ENCODE measurements at places on chromosomes 7 and 10.

DNA sequence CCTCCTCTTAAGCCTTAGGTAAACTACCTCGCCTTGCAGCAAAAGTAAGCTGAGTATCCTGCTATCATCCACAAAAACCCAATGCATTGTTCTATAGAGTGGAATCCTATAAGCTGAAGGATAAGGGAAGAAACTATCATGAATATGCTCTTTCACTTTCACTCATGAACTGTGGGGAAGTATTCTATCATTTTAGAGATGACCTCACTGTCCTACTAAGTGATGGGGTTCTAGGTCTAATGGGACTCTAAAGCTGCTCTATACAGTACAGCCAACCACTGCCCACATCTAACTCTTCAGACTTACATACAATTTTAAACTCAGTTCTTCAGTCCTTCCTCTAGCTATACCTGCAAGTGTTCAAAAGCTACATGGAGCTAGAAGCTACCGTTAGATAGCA is 16.2 kb downstream of the MKRN1 start:
- no peak for DNase-seq

GRCh38 chr10:19532411-19532810 is 283.8 kb upstream of the PLXDC2 start:
- no peak for DNase-seq

DNA sequence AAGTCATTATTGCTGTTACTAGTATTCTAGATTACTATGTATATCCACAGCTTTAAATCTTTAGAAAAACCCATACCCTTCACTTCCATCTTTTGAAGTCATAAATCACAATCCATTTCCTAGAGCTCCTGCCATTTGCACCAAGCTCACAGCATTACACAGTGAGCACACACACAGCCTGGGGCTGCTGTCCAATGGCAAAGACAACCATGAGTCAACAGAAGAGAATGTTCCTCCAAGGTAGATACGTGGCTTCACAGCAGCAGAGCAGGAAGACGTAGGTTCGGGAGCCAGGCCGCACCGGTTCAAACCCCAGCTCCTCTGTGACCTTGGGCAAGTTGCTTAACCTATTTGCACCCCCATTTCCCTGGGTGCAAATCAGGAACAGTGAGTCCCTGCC is 234.6 kb downstream of the DIP2C start:
- no peak for DNase-seq

DNA sequence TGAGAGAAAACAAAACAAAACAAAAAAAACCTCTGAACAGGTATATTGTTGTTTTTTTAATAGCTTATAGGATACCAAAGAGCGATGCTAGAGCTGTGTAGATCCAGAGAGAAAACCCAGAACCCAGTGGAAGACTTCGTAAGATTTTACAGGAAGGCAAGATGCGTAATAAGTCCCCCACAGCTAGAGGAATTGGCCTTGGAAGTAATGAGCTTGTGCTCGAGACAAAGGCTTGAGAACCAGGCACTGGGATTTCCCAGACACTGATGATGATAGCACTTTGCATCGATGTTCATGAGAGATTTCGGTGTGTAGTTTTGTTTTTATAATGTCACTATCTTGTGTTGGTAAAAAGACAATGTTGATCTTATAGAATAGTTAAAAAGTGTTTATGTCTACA is 821.5 kb upstream of the IGFBP3 start:
- no peak for DNase-seq

DNA sequence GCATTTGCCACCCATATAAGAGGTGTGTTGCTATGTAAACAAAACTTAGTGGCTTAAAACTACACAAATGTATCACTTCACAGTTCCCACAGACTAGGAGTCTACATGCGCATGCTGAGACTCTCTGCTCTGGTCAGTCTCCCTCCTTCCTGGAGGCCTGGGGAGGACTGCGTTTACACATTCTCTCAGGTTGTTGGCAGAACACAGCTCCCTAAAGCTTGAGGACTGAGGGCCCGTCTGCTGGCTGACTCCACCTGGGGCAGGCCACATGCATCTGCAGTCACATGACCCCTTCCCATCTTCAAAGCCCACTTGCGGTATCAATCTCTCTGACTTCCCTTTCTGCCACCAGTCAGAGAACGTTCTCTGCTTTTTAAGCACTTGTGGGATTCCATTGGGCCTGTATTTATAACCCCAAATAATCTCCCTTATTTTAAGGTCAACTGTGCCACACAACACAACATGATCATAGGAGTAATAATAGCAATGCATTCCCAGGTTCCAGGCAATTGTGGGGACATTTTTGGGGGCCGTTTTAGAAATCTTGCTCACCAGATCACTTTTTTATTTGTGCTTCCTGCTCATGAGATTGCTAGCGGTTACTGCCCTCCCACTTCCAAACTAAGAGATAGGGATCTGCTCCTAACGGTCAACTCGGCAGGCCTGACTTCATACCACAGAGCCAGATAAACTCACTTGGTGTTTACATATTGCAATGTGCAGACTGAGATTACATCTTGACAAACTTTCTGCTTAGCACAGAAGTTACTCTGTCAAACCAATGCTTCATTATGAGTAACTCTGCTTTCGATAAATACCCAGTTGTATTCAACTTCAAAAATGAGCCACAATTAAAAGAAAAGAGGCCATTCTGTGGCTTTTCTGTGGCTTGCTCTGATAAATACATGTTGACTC is 96.3 kb downstream of the ALOX5 start:
- no peak for DNase-seq

- DNase-seq, result no peak
Observed at GRCh38 chr10:34480345-34480744, 334.8 kb downstream of the PARD3 start.

DNA sequence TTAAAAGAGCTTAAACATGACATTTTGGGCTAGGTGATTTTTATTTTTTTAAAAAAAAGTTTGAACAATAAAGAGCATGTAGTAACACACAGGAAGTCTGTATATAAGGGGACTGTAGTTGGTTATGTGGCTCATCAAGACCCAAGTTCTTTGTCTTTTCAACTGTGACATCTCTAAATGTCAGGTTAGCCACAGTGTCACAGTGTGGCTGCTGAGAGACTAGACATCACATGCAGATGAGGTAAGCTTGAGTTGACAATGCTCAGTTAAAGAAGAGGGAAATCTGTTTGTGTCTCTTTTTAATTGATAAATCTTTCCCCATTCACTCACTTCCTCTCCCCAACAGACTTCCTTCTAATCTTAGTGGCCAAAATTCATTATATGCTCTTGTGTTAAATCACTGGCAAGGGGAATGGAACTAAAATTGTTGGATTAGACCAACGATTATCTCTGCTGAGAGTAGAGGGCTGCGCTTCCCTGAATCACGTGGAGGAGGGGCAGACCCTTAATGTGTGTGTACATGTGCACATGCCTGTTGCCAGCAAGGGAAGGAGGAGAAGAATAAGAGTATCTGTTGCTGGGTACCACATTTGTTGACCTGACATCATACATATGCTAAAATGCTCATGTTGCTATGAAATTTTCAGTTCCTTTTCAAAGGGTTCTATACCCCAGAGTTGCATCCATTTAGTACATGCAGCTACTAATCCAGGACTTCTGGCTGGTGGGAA is 78.3 kb downstream of the MMRN2 start:
- DNase-seq, result no peak

GRCh38 chr10:5545778-5546710 is 21.3 kb downstream of the CALML3 start:
- no peak for DNase-seq

DNA sequence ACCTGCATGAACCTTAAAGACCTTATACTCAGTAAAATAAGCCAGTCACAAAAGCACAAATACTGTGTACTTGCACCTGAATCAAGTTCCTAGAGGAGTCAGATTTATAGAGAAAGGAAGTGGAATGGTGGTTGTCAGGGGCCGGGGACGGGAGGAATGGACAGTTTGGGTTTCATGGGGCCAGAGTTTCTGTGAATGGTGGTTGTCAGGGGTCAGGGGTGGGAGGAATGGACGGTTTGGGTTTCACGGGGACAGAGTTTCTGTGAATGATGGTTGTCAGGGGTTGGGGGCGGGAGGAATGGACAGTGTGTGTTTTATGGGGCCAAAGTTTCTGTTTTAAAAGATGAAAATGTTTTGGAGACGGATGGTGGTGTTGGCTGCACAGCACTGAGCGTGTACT is 260.0 kb upstream of the MKI67 start:
- no peak for DNase-seq

GRCh38 chr10:130787243-130787642 is 524.3 kb downstream of the TCERG1L start:
- DNase-seq, result no peak
